ENCODE measurements at places on chromosomes 2 and 18.

GRCh38 chr2:3379647-3380534 is at the start of gene TRAPPC12:
Gene TRAPPC12 (plus strand): TSS chr2:3379694. CDS start chr2:3387624, 7,930 bp downstream.
- peak; percentile 46 for DNase-seq

GRCh38 chr2:167200019-167200418 is 311.7 kb downstream of the XIRP2 start:
- no peak for DNase-seq

GRCh38 chr2:45168711-45169338 is 159.6 kb upstream of the SIX2 start:
- no peak for DNase-seq

GRCh38 chr2:35830833-35831232 is 524.7 kb upstream of the CRIM1 start:
- DNase-seq = no peak

Data from epithelial cell of prostate (primary cell).